ENCODE measurements at places on chromosomes 4 and X.

- no peak for DNase-seq
These were observed 100.7 kb upstream of the PTPN13 start for GRCh38 chr4:86493460-86493859.

- no peak for DNase-seq
These were observed 12.8 kb downstream of the AFF1 start for GRCh38 chr4:86947501-86948120.

- no peak for DNase-seq
These were observed 47.3 kb downstream of the PJA1 start for GRCh38 chrX:69117876-69118526.

DNA sequence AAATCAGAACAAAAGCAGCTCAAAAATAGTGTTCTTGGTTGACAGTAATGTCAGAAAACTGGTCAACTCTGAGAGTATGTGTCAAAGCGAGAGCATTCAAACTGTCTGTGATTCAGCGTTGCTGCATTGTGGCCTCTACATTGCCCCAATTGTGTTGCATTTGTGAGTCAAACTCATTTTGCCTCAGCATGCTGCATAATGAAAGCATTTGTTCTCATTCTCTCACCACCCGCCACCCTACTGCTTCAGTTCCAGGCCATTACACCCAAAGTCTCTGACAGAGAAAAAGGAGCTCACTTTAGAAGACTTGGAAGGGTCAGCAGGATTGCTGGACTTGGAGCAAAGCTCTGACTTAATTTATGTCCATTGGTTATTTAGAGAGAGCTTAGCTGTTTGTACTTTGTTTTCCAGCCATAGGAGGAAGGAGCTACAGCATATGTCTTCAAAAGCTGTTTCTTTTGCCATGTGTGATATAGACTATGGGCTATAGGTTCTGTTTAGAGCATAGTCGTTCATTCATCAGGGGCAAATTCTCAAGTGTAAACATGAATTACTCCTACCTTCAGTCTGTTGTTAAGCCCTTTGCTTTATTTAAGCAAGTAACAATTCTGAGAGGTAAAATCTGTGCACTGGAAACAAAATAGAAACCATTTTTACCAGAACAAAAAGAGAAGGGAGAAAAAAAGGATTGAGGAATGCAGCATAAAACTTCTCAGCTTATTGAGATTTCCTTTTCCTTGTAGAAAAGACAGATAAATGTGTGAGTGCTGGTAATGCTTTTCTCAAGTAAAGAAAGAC lies 153.4 kb upstream of the ANK2 start:
- DNase-seq = no peak

DNA sequence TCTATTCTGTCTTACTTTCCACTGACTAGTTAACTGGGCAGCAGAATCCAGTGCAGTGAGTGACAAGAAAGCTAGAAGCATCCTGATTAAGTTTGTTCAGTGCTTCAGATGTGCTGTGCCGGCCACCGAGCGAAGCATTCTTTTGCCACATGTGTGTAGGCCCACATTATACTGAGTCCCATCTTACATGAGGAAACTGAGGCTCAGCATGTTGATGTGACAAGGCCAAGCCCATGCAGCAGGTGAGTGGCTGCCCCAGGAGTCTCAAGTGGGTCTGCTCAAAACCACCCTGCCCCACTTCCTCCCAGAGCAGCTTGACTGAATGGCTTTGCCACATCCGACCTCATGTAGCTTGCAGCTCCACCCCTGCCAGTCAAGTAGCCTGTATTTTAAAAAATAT lies 50.5 kb downstream of the RHOH start:
- DNase-seq = no peak

DNA sequence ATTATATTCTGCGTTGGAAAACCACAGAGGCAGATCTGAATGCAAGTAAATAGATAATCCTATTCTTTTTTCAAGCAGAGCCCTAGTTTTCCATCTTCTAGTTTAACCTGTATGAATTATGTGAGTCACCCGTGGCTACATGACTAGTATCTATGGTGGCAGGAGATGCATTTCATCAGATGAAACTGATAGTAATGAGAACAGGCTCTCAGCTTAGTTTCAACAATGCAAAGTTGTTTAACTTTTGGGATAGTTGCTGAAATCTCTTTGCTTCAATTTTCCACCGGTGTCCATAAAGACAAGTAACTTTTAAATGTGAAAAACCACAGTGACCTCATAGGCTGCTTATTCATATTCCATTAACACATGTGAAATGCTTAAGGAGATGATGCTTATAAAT lies 1317.4 kb upstream of the TENM3 start:
- no peak for DNase-seq

GRCh38 chr4:11116940-11117339 lies 311.8 kb downstream of the HS3ST1 start:
- no peak for DNase-seq

GRCh38 chrX:18290200-18290599 lies 64.3 kb downstream of the SCML2 start:
- DNase-seq = no peak

GRCh38 chr4:143482840-143483239 lies 30.7 kb upstream of the SMARCA5 start:
- no peak for DNase-seq
